Fibroblast of lung (primary cell): ENCODE measurements at places on chromosomes 3 and 15. TPM values are rescaled to one million over a fixed set of nuclear protein-coding genes. Genes with fewer than 3 reads are reported as not detected.

Gene MDFIC2
- total RNA-seq, result not detected in 2 replicates

Gene SCN5A
- total RNA-seq, result 0.50 and 0.77 TPM in 2 replicates

Gene KCNMB3
- 0.77 and 1.5 TPM in 2 replicates for total RNA-seq

Gene STIMATE
- total RNA-seq, result 10.3 and 13.0 TPM in 2 replicates

Gene ISLR
- 14.0 and 17.7 TPM in 2 replicates for total RNA-seq

Gene CSPG4
- 26.5 and 109 TPM in 2 replicates for total RNA-seq

Gene GOLGA8K
- total RNA-seq, result under 0.01 and 0.17 TPM in 2 replicates

Gene SH3GL3
- total RNA-seq, result under 0.01 and 0.26 TPM in 2 replicates

Gene MAGEL2
- under 0.01 TPM in 2 replicates for total RNA-seq

Gene GATA2
- total RNA-seq, result 0.51 and 0.83 TPM in 2 replicates

Gene DGKG
- total RNA-seq, result 0.51 and 4.8 TPM in 2 replicates

Gene TRMT10C
- total RNA-seq, result 23.8 and 32.1 TPM in 2 replicates

- DNase-seq, result peak; percentile 34
These were observed 164.5 kb downstream of the EBLN2 start for GRCh38 chr3:73225991-73226390.

DNA sequence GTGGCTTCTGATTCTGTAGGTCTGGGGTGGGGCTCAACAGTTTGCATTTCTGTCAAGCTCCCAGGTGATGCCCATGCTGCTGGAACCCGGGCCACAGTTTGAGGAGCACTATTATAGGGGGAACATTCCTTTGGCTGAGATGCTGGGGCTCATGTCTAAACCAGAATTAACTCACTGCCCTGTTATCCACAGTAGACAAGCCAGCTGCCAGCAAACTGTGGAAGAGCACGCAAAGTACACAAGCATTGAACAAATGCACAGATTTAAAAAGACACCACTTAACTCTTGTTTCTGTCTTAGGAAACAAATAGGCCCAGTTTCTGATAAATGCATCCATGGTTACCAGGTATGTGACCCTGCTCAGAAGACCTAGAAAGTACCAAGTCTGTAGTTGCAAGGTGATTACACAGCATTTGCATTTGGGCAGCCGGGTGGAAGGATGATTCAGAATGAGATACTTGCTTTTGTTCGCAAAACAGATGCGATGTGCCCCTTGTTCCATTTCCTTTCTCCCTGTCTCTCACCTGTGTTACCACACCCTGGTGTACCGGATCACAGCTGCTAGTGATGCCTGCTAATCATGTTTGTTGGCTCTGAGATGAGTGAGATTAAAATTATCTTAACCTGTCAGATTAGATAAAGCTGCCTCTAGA, 12.4 kb downstream of the GYG1 start:
- peak; percentile 20 for DNase-seq

GRCh38 chr3:123396171-123397049, 52.5 kb downstream of the ADCY5 start:
- no peak for DNase-seq

DNA sequence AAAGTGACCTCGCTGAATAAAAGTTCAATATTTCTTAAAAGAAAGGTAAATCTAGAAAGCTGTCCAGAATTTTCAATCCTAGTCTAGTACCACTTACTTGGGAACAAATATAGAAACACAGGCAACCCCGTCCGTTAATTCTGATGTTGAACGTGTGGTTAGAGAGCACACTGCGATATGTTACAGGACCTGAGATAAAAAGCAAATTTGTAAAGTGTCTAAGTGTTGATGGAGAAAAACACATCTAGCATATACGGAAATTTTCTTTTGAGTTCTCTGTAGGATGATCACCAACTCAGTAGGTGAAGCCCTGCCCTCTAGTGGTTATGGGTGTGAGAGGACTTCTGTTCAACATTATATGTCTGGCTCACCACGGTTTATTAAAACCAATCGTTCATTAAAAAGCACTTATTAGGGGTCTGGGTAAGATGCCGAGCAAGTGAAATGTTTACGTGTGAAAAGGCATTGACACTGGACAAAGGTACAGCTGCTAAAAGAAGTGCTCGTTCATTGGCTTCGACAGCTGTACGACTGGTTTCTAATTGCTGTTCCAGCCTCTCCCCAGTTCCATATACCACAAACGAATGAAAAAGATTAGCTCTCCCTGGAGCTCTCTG, 1.0 kb upstream of the ATP2C1 start:
- peak; percentile 67 for DNase-seq

DNA sequence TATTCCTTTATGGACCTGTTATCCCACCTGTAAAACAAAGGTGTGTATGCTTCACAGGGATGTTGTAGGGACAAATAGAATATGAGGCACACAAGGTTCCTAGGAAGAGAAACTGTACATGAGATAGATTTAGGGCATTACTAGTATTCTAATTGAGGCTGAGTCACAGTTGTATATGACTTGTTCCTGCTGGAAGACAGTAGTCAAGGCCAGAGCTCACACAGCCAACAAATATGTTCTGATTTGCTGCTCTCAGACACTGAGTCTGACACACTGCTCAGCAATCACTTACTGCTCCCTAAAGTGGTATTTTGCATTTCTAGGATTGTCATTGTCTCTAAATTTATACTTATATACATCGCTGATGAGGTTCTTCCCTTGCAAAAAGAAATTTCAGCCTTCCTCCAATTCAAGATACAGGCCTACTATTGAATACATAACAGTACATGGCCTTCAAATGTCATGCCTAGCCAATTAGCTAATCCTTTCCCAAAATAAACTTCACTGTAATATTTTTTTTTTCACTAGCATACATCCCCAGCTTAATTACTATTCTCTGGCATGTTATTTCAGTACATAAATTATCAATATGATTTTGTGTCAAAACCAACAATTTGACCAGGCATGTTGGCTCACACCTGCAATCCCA, 69.8 kb downstream of the TIGIT start:
- peak; percentile 89 for DNase-seq

GRCh38 chr15:62846131-62846804, 196.3 kb upstream of the TPM1 start:
- no peak for DNase-seq

GRCh38 chr3:115254492-115255196, 107.6 kb upstream of the ZBTB20 start:
- no peak for DNase-seq

GRCh38 chr3:78798266-78798832, 969.4 kb downstream of the ROBO1 start:
- no peak for DNase-seq

DNA sequence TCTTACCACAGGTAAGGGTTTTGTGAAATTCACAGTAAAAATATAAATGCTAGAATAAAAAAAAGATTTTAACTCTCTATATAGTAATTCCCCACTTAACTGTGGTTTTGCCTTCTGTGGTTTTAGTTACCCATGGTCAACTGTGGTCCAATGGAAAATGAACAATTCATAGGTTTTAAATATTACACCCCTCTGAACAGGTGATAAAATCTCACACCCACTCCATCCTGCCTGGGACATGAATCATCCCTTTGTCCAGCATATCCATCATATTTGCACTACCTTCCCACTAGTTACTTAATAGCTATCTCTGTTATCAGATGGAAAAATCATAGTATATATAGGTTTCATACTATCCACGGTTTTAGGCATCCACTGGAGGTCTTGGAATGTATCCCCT, 49.2 kb downstream of the HDGFL3 start:
- peak; percentile 66 for DNase-seq

DNA sequence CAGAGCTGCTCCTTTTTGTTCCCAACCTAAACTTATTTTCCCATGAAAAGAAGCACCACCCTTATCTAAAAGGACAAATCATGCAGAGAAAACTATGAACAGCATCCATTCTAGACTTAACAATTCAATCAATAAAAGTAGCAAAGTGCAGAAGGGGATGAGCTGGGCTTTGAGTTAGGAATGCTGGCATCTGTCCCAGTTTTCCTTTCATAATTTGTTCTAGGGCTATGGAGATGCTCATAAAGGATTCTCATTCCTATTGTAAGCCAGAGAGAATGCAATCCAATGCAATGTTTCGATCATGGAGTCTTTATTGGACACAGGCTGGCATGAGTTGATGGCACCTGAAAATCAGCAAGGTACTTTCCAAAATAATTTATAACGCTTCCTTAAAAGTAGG, 330.6 kb downstream of the VPS13C start:
- DNase-seq, result no peak

GRCh38 chr3:78878789-78879188, 889.0 kb downstream of the ROBO1 start:
- DNase-seq, result no peak

DNA sequence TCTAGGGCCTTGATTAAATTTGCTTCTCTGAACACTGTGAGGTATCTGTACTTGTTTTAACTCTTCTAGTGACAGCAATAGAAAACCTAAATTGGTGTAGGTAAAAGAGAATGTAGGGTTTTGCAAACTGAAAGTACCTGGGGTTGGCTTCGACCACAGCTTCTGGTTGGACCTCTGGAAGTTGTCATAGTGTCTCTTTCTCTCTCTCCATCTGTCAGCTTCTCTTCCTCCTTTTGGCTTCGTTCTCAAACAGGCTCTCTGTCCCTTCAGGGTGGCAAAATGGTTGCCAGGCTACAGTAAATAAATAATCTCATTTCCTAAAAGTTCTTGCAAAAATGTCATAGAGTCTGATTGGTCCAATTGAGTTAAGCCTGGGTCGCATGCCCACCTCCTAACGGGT, 149.3 kb upstream of the CTDSPL start:
- no peak for DNase-seq

- DNase-seq, result no peak
These were observed 155.1 kb downstream of the ALCAM start for GRCh38 chr3:105521770-105522169.

GRCh38 chr15:39817892-39818291, 35.3 kb upstream of the FSIP1 start:
- no peak for DNase-seq

- peak; percentile 58 for DNase-seq
These were observed 13.7 kb downstream of the PDHB start for GRCh38 chr3:58419780-58420507.

DNA sequence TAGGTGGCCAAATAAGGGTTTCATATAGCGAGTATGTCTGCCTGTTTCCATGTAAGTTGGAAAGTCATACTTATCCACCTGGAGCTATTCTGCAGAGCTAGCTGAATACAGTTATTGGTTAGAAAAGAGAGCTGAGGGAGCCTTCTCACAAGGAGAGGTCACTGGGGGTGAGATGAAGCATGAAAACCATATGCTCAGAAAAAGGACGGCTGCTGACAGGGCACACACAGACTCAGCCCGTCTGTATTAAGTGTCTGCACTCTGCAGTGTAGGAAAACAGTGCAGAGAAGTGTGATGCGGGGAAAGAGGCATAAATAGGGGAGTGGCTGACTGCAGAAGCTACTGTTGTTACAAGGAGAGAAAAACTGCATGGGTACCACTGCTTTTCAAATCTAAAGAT, 58.2 kb downstream of the C3orf70 start:
- DNase-seq, result no peak

- DNase-seq, result no peak
These were observed 20.0 kb upstream of the TRANK1 start for GRCh38 chr3:36964817-36965216.

DNA sequence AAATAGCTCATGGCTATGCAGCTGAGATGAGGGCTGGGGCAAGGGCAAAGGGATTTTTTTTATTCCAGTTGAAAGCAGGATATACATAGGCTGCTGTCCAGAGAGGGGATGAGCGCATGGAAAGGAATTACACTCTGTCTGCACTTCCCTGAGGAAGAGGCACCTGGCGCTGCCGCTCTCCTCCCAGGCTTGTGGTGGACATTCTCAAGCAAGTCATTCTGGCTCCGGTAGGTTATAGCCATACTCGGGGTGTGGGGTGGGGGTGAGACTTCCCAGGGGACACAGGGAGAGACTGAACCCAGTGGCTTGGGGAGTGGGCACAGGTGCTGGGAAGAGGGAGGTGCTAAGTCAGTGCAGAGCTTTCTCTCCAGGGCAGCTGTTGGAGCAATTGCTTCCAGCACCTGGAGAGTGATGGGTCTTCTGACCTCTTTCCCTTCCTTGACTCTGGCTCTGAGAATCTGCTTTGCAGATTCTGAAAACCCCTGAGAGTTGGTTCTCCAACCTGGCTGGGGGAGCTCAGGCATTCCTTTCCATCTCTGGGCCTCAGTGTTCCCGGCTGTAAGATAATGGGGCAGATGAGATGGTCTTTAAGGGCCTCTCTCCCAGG, 24.3 kb downstream of the CYP8B1 start:
- DNase-seq, result no peak

DNA sequence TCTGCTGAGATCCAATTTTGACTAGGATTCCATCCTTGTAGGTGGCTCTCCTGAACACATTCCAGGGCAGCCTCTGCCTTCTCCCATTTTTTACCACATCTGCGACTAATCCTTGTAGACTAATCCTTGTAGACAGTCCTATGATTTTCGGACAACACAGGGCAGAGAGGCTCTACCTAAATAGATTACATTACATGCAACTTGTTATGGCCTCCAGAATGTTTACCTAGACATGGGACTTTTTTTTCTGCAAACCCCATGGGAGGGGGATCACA, 239.3 kb upstream of the WNT5A start:
- no peak for DNase-seq

DNA sequence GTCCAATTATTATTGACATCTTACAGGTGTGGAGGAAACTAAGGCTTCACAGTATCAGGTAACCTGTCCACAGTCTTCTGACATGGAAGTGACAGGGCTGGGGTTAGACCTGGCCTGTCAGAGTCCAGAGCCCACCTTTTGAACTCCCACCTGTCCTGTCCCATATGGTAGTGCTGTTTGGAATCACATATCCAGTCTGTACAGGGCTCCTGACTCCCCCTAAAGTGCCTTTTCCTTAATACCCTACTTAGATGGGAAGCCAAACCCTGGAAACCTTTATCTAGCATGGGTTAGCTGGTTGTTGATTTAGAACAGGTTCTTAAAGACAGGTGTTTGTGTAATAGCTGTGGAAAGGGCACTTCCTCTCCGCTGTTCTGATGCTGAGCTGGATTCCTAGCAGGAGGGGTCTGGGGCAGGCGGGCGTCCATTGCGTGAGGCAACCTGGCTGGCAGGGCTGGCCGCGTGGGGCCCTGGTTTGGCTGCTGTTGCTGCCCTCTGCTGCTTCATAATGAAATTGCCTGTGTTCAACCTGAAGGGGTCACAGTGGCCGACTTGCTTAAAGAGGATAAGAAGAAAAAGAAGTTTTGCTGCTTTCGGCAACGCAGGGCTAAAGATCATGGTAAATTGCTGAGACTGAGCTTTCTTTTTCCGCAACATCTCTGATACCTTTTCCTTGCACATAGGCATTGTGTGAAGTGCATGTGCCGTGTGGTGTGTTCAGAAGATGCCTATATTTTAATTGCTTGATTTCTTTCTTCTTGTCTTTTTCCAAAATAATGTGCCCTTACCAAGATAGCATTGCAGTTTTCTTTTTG, 136.2 kb downstream of the CHDH start:
- DNase-seq, result peak; percentile 45
